ENCODE measurements at places on chromosomes 3 and 15. TPM values are rescaled to one million over a fixed set of nuclear protein-coding genes. Genes with fewer than 3 reads are reported as not detected.

The GPR62 gene
- not detected for polyA plus RNA-seq

The AGBL1 gene
- polyA plus RNA-seq: not detected

The BHLHE40 gene
- polyA plus RNA-seq: 11.1 TPM

The SCAMP5 gene
- polyA plus RNA-seq: 0.24 TPM

The KIF9 gene
- polyA plus RNA-seq: 4.7 TPM

The RNF13 gene
- 121 TPM for polyA plus RNA-seq

The CLDN16 gene
- polyA plus RNA-seq: not detected

The MYL3 gene
- not detected for polyA plus RNA-seq

The SHISA5 gene
- 307 TPM for polyA plus RNA-seq

The CCR5 gene
- not detected for polyA plus RNA-seq

The ARPIN gene
- polyA plus RNA-seq: not detected

The NANOGP8 gene
- not detected for polyA plus RNA-seq

The ISLR2 gene
- polyA plus RNA-seq: not detected

The HRG gene
- polyA plus RNA-seq: not detected

The GOLGA8R gene
- polyA plus RNA-seq: 0.06 TPM

The RPL29 gene
- 1,567 TPM for polyA plus RNA-seq

The SPSB4 gene
- polyA plus RNA-seq: not detected

The GP9 gene
- polyA plus RNA-seq: 4.3 TPM

The RTP3 gene
- not detected for polyA plus RNA-seq

The ZNF639 gene
- polyA plus RNA-seq: 59.4 TPM

The SPTBN5 gene
- not detected for polyA plus RNA-seq

The KNG1 gene
- polyA plus RNA-seq: not detected

The PLA2G4D gene
- not detected for polyA plus RNA-seq
